ENCODE measurements at places on chromosomes 12 and 14.

DNA sequence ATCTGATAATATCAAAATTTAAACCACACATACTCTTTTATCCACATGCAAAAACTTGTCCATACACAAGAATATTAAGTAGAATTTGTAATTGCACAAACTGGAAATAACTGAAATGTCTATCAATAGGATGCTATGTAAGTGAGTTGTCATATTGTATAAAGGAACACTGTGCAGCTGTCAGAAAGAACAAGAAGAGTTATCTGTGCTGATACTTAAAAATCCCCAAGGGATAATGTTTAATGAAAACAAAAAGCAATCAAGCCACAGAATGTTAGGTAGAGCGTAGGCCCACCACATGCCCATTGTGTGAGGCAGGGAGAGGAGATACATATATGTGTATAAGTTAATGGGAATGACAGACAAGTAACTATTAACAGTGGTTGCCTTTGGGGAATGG is 25.9 kb upstream of the HIGD1C start:
- no peak for DNase-seq

GRCh38 chr12:102833687-102834441 is 83.2 kb downstream of the PAH start:
- DNase-seq, result no peak

GRCh38 chr12:2539938-2540337 is 254.8 kb upstream of the FKBP4 start:
- no peak for DNase-seq

GRCh38 chr12:49200919-49201594 is 12.2 kb upstream of the TUBA1A start:
- DNase-seq, result peak; percentile 72

GRCh38 chr12:52010152-52010622 is 3.4 kb downstream of the TAMALIN start:
- peak; percentile 91 for DNase-seq

- no peak for DNase-seq
Measured at GRCh38 chr12:53224061-53224896, 7.7 kb downstream of the RARG start.

DNA sequence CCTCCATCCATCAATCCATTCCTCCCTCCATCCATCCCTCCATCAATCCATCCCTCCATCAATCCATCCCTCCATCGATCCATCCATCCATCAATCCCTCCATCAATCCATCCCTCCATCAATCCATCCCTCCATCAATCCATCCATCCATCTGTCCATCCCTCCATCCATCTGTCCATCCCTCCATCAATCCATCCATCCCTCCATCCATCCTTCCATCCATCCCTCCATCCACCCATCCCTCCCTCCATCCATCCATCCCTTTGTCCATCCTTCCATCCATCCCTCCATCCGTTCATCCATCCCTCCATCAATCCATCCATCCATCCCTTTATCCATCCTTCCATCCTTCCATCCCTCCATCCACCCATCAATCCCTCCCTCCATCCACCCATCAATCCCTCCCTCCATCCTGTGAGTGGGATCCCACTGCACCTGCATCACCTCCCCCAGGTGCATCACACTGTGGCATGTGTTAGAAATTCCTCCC is 338.1 kb upstream of the SFSWAP start:
- DNase-seq, result no peak

- no peak for DNase-seq
Measured at GRCh38 chr14:23110579-23111365, 6.0 kb upstream of the CIROP start.

GRCh38 chr12:51914034-51914923 is 7.0 kb downstream of the ACVRL1 start:
- no peak for DNase-seq

- DNase-seq, result peak; percentile 97
Measured at GRCh38 chr12:118052324-118053070, 8.5 kb downstream of the WSB2 start.

DNA sequence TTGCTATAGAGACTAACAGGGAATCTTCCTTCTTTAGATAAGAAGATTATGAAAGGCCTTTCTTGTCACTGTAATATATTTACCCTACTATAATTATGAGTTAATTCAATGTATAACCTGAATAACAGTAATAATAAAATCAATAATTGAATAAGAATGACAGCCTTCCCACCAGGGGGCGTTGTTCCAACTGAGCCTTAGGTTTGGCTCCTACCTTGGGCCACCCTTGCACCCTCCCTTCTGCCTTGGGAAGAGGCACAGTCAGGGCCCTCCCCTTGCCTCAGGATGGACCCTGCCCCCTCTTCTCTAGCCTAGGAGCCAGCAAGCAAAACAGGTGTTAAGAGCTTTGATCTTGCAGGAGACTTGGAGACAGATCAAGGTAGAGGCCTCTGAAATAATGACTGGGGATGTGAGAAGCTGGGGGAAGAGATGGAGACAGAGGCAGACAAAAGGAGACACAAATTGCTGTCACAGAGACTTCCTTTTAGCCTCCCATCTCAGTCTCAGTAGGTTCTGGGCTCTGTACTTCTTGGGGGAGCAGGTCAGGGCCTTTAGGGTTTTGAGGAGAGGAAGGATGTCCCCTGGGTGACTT is 40.1 kb upstream of the CISTR start:
- DNase-seq, result peak; percentile 47

- DNase-seq, result no peak
Measured at GRCh38 chr12:100859063-100859627, 64.6 kb downstream of the ANO4 start.

DNA sequence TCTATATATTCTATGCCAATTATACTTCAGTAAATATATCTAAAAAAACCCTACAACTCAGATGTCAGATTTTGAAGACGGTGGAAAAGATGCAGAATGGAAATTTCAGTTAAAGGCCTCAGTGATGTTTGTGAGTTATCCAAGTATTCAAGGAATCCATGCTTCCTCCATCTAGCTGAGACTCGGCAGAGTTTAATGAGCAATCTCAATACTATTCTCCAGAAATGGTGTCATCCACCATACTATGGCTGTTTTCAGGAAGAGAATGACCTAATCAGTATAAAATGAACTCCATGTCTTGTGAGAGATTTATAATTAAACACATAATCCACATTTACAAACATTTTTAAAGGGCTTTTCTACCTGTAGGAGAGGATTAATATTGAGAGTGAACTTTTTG is 66.0 kb downstream of the KLHL28 start:
- peak; percentile 67 for DNase-seq

DNA sequence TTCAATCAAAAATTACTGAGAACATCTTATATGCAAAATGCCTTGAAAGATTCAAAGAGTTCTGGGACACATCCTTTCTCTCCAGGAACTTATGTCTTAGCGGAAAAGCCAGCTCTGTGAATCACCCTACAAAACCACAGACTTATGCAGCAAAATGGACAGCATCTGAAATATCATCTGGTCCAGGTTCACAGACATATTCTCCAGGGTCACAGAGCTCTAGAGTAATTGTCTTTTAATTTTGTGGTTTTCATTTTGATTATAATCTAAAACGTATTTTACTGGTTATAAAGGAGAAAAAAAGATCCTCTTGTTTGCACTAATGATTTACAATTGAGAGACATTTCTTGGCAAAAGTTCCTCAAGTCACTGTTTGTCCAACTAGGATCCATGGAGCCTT is 246.2 kb downstream of the MSRB3 start:
- peak; percentile 76 for DNase-seq

GRCh38 chr14:36555998-36556743 is 26.2 kb downstream of the NKX2-8 start:
- DNase-seq, result no peak

DNA sequence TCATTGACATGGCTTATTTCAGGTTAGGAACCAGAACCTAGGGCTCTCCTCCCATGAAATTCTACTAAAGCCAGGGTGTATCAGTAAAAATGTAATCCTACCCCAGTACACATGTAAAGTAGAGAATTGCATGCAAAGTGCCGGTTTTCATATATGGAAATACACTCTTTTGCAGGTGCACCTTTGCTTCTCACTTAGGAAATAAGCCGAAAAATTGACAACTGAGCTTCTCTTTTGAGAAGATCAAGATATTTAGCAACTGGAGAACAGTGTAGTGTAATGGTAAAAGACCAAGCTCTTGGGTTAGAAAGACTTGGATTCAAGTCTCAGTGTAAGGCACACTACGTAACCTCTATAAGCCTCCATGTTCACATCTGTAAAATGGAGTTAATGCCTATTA is 82.4 kb downstream of the SLC38A6 start:
- no peak for DNase-seq

DNA sequence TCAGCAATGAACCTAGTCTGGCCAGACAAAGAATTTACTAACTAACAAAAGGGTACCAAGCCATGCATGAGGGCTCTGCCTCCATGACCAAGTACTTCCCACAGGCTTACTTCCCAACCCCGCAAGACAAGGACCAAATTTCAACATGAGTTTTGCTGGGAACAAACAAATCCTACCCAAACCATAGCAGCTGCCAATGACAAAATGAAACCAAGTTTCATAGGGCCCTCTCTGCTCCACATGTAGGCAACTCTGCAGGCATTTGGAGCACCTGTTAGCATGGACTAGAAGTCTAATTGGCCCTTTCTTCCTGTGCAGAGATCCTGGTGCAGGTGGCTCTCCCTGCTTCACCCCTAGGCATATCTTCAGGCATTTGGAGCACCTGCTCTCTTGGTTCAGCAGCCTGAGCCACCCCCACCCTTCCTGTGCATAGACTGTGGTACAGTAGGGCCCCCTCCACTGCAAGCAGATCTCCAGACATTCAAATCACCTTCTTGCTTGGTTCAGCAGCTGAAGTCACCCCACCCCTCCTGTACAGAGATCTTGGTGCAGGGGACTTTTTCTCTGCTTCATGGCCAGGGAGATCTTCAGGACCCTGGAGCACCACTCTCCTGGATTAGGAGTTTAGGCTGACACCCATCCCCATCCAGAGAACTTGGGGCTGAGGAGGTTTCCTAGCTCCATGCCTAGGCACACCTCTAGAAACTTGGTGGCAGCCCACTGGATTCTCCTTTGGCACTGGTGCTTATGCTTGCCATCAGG is 308.7 kb downstream of the RPAP3 start:
- no peak for DNase-seq

GRCh38 chr12:115323223-115323905 is 639.4 kb upstream of the TBX3 start:
- peak; percentile 92 for DNase-seq

GRCh38 chr14:66432334-66432733 is 53.8 kb upstream of the CCDC196 start:
- DNase-seq, result no peak

DNA sequence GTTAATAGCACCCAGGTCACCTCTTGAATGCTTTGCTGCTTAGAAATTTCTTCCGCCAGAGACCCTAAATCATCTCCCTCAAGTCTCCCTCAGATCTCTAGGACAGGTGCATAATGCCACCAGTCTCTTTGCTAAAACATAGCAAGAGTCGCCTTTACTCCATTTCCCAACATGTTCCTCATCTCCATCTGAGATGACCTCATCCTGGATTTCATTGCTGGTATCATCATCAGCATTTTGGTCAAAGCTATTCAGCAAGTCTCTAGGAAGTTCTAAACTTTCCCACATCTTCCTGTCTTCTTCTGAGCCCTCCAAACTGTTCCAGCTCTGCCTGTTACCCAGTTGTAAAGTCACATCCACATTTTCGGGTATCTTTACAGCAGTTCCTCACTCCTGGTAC is 41.0 kb downstream of the KTN1 start:
- no peak for DNase-seq
